ENCODE measurements at places on chromosomes 7 and 10. TPM values are rescaled to one million over a fixed set of nuclear protein-coding genes. Genes with fewer than 3 reads are reported as not detected.

The NPSR1 gene
- not detected for polyA plus RNA-seq

The VAX1 gene
- polyA plus RNA-seq, result not detected

The PLAC9 gene
- polyA plus RNA-seq, result not detected

The TSPAN33 gene
- polyA plus RNA-seq, result not detected

The C10orf105 gene
- polyA plus RNA-seq, result 0.11 TPM

The HOXA6 gene
- not detected for polyA plus RNA-seq

The PAPSS2 gene
- polyA plus RNA-seq, result not detected

- no peak overlapping the region for H3K27ac ChIP-seq
- no peak for DNase-seq
- H3K27me3 ChIP-seq, result no peaks in the 10 kb centered on the region
- H3K4me3 ChIP-seq, result no peak overlapping the region
- peaks cover 27% of the 10 kb centered on the region for H3K36me3 ChIP-seq
- H3K4me1 ChIP-seq, result no peaks in the 10 kb centered on the region
Observed at GRCh38 chr7:121302214-121302745, 26.5 kb upstream of the WNT16 start.

DNA sequence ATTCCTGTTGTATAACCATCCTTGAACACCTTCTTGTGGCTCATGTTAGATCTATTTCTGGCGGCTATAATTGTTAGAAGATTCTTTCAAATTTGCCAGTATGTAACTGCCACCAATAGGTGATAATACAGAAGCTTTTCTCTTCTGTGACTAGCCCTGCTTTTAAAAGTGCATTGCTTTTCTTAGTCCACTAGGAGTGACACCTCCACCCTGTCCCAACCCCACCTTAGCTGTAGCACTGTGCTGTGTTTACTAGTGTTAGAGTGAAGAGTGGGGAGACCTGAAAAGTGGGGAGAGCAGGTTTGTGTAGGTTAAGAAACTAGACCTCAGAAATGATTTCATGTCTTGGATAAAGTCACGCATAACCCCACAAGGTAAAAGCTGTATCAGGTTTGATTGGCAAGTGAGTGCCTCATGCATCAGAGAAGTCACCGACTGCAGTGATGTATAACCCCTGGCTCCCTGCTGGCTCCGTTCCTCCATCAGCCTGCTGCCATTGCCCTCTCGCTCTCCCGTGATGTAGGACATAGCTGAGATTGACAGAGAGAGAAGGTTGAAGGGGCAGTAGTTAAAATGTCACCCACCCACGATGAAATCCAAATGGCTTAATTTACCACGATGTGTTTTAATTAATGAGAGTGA is 12.5 kb downstream of the NPVF start:
- no peaks in the 10 kb centered on the region for H3K4me1 ChIP-seq
- no peaks in the 10 kb centered on the region for H3K36me3 ChIP-seq
- H3K27me3 ChIP-seq, result peaks cover 26% of the 10 kb centered on the region

GRCh38 chr7:157909370-157909769 is 572.6 kb downstream of the DNAJB6 start:
- H3K4me1 ChIP-seq, result peaks cover 15% of the 10 kb centered on the region
- DNase-seq, result no peak
- no peak overlapping the region for H3K27ac ChIP-seq
- H3K27me3 ChIP-seq, result peaks cover 16% of the 10 kb centered on the region
- H3K4me3 ChIP-seq, result no peak overlapping the region

DNA sequence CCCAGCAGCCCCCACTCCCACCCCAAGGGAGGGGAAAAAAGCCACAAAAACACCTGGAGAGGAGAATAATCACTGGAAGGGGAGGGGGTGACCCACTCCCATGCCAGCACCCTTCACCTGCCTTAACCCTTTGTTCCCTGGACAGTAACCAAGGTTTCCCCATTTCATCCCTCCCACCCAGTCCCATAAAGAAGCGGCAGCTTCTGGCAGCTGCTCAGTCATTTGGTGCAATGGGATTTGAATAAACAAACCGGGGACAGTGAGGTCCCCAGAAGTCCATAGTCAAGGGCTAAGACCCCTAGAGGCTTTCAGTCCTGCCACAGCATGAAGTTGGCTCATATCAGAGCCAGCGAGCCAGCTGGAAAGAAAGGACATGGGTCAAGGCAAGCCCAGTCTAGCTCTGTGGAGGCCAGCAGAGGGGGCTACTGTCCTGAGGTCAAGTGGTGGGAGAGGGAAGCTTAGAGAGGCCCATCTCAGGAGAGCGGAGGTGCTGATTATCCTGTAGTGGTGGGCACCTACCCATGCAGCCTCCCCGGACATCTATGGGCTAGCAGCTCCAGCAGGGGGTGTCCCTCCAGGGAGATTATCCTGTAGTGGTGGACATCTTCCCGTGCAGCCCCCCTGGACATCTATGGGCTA is 58.9 kb upstream of the LBX1 start:
- peak; percentile 50 for DNase-seq
- peaks cover 49% of the 10 kb centered on the region for H3K27me3 ChIP-seq

DNA sequence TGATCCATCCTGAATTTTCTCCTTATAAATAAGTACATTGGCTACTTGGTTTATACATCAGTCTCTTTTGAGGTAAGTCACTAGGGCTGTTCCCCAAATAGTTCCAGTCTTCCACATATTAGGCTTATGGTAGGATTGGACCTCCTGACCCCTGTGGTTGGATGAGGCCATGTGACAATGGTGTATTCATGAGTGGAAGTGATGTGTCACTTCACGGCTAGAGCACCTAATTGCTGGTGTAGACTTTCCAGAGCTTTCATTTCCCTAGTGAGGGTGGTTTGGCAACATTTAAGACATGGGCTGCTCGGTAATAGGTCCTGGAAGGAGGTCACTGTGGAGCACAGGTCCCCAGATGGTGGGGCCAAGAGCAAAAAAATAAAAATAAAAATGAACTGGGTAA is 141.2 kb upstream of the ABCB5 start:
- H3K4me1 ChIP-seq, result no peaks in the 10 kb centered on the region
- no peaks in the 10 kb centered on the region for H3K36me3 ChIP-seq
- no peak for DNase-seq
- H3K4me3 ChIP-seq, result no peak overlapping the region

- H3K27ac ChIP-seq, result no peak overlapping the region
- no peaks in the 10 kb centered on the region for H3K27me3 ChIP-seq
- no peak for DNase-seq
- peaks cover 7% of the 10 kb centered on the region for H3K36me3 ChIP-seq
- H3K4me1 ChIP-seq, result no peaks in the 10 kb centered on the region
Observed at GRCh38 chr10:35517431-35518181, 87.5 kb upstream of the GJD4 start.

DNA sequence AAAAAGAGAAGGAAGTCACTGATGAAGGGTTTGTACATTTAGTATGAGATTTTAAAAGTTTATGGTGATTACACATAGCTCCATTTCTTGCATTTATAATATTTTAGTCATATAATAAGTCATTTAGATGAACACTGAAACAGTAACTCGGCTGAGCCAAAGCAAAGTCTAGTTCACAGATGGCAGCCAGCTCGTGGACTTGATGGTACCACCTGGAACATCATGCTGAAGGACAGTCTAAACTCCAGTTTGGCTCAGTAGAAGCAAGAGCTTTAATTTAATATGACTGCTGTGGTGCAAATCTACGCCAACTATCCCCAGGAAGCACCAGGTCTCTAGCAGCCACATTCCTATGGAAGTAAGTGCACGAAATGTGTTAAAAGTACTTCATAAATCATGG is 16.4 kb downstream of the SRI start:
- no peak for DNase-seq
- no peak overlapping the region for H3K27ac ChIP-seq
- peaks cover 51% of the 10 kb centered on the region for H3K36me3 ChIP-seq
- H3K4me3 ChIP-seq, result no peak overlapping the region
- no peaks in the 10 kb centered on the region for H3K27me3 ChIP-seq

- peaks cover 26% of the 10 kb centered on the region for H3K4me1 ChIP-seq
- no peak for DNase-seq
- H3K27ac ChIP-seq, result no peak overlapping the region
- no peak overlapping the region for H3K4me3 ChIP-seq
Observed at GRCh38 chr7:82757-83155, 109.6 kb upstream of the FAM20C start.

- H3K36me3 ChIP-seq, result no peaks in the 10 kb centered on the region
- H3K4me3 ChIP-seq, result no peak overlapping the region
- no peak for DNase-seq
Observed at GRCh38 chr10:20117471-20117870, 301.2 kb downstream of the PLXDC2 start.

DNA sequence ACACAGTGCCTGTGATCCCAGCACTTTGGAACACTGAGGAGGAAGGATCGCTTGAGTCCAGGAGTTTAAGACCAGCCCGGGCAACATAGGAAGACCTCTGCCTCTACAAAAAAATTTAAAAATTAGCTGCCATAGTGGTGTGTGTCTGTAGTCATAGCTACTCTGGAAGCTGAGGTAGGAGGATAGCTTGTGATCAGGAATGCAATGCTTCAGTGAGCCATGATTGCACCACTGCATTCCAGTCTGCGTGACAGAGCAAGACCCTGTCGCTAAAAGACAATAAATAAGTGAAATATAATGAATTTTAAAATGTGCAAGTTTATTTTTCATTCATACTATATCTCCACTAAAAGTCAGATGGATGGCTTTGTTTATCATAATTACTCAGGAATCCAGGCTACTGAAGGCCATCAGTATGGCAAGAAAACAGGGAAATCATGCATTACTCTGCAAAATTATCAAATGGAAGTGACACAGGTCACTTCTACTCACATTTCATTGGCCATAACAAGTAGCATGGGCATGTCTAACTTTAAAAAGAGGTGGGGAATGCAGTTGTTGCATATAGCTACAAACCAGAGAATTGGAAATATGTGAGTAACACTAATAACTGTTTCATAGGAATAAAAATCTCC is 32.9 kb upstream of the FAM3C start:
- H3K27me3 ChIP-seq, result no peaks in the 10 kb centered on the region
- H3K36me3 ChIP-seq, result no peaks in the 10 kb centered on the region
- H3K4me3 ChIP-seq, result no peak overlapping the region

- no peaks in the 10 kb centered on the region for H3K27me3 ChIP-seq
- H3K4me1 ChIP-seq, result no peaks in the 10 kb centered on the region
- no peaks in the 10 kb centered on the region for H3K36me3 ChIP-seq
- H3K4me3 ChIP-seq, result no peak overlapping the region
Observed at GRCh38 chr7:69880840-69881239, 282.6 kb downstream of the AUTS2 start.

DNA sequence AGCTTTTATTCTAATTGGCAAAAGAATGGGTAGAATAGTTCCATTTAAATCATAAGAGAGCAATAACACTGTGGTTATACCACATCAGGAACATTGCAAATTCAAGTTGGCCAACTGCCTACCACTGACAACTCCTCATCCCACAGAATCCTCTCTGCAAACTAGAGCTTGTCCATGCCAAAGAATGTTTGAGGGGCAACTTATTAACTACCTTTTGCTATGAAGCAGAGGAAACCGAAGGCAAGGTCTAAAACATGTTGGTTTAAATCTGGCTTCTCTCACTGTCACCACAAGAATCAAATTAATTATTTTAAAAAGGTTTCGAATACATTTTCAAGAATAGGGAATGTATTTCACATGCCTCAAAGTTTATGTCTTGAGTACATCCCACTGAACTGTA is 36.0 kb downstream of the RHOBTB1 start:
- H3K4me1 ChIP-seq, result no peaks in the 10 kb centered on the region
- H3K27me3 ChIP-seq, result no peaks in the 10 kb centered on the region
- no peaks in the 10 kb centered on the region for H3K36me3 ChIP-seq

GRCh38 chr7:157299317-157299612 is 37.5 kb upstream of the DNAJB6 start:
- no peak overlapping the region for H3K27ac ChIP-seq
- H3K4me3 ChIP-seq, result no peak overlapping the region
- DNase-seq, result no peak
- H3K27me3 ChIP-seq, result peaks cover 14% of the 10 kb centered on the region

DNA sequence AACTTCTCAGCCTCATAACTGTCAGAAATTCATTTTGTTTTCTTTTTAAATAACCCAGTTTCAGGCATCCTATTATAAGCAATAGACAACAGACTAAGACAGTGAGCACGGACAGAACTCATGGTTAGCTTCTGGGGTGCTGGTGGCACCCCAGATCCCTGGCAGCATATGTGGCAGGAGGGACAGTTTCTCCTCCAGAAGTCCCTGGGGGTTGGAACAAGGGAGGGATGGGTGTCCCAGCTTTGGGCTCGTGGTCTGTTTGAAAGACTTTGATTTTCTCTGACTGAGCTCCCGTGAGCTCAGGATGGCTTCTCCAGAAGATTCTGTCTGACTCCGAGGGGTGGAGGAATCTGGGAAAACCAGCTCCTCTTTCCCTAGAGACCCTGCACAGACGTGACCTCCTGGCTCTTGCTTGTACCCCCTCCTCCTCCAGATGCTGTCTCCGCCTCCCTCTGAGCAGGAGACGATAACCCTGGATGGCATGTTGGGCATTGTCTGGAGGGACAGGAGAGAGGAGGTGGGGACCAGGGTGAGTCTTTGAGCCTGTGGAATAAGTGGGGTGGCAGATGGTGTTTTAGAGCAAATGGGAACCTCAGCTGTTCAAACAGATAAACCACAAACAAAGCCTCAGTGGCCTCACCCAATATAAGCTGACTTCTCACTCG is 421.1 kb downstream of the GLRX3 start:
- no peaks in the 10 kb centered on the region for H3K27me3 ChIP-seq
- no peaks in the 10 kb centered on the region for H3K36me3 ChIP-seq
- H3K27ac ChIP-seq, result no peak overlapping the region
- no peak for DNase-seq

DNA sequence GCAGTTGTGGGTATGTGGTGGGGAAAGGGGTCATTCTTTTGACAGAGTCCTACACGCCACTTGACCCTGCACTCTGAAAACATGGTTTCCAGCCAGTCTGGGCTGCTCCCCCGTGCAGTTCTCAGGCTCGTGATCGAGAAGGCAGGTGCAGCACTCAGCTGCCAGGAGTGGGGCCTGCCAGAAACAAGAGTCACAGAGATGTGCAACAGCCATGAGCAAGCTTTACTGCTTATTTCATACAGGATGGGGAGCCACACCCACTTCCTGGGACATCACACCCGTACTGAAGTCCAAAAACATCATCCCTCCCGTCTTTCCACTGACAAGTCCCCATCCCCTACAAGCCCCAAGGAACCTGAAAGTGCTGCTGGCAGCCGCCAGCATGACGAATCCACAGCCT is 9.3 kb downstream of the ATG9B start:
- no peak overlapping the region for H3K4me3 ChIP-seq
- peaks cover 40% of the 10 kb centered on the region for H3K36me3 ChIP-seq
- DNase-seq, result no peak
- peaks cover 38% of the 10 kb centered on the region for H3K4me1 ChIP-seq
- no peak overlapping the region for H3K27ac ChIP-seq

DNA sequence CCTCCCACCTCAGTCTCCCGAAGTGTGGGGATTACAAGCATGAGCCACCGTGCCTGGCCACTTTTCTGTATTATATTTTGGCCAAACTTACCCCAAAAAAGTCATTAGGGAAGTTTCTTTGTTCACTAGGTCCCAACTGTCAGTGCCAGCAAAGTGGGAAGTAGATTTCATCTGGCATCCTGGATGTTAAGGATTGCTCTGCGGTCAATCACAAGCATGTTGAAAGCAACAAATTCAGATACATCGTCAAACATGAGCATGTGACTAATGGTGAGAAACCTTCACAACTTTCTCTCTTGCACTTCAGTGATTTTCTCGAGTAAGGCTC is 14.3 kb upstream of the LRRC17 start:
- peaks cover 25% of the 10 kb centered on the region for H3K36me3 ChIP-seq
- no peaks in the 10 kb centered on the region for H3K4me1 ChIP-seq
- no peak overlapping the region for H3K27ac ChIP-seq
- DNase-seq, result no peak
- no peak overlapping the region for H3K4me3 ChIP-seq

GRCh38 chr7:119936836-119937235 is 336.1 kb upstream of the KCND2 start:
- H3K36me3 ChIP-seq, result no peaks in the 10 kb centered on the region
- H3K27me3 ChIP-seq, result no peaks in the 10 kb centered on the region
- no peak overlapping the region for H3K27ac ChIP-seq
- DNase-seq, result no peak
- H3K4me1 ChIP-seq, result peaks cover 1% of the 10 kb centered on the region

Measured in K562 (cell line).